ENCODE measurements at places on chromosomes 16 and 17.

GRCh38 chr17:1260086-1260769, 10.0 kb upstream of the BHLHA9 start:
- H3K27me3 ChIP-seq: peaks cover 3% of the 10 kb centered on the region
- no peak overlapping the region for H3K4me3 ChIP-seq
- H3K27ac ChIP-seq: no peak overlapping the region
- H3K36me3 ChIP-seq: no peaks in the 10 kb centered on the region
- DNase-seq: no peak
- H3K4me1 ChIP-seq: peaks cover 11% of the 10 kb centered on the region

GRCh38 chr16:35746281-35746962, 2287.0 kb downstream of the TP53TG3F start:
- H3K4me1 ChIP-seq: no peaks in the 10 kb centered on the region
- no peak for DNase-seq
- no peaks in the 10 kb centered on the region for H3K27me3 ChIP-seq
- H3K36me3 ChIP-seq: no peaks in the 10 kb centered on the region
- H3K27ac ChIP-seq: no peak overlapping the region

DNA sequence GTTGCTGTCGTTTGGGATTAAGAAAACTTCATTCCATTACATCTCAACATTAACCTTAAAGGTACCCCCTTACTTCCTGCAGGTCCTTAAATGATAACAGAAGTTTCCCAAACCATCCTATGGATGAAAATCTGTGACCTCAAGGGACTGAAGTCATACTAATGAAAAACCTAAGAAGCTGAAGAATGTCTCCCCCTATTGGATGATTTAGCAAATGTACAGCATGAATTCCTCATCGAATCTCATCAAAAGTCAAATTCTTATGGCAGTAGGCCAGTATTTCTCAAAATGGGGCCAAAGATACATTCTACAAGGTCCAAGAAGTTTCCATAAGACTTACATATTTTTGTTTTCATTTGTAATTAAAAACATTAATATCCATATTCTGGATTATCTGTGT, 13.5 kb downstream of the SCO1 start:
- H3K27ac ChIP-seq: no peak overlapping the region
- H3K4me3 ChIP-seq: no peak overlapping the region
- no peaks in the 10 kb centered on the region for H3K27me3 ChIP-seq
- peaks cover 63% of the 10 kb centered on the region for H3K36me3 ChIP-seq
- DNase-seq: no peak
- H3K4me1 ChIP-seq: no peaks in the 10 kb centered on the region

GRCh38 chr16:14193316-14193871, 122.3 kb downstream of the MRTFB start:
- H3K27me3 ChIP-seq: no peaks in the 10 kb centered on the region
- peaks cover 5% of the 10 kb centered on the region for H3K4me1 ChIP-seq
- peak; percentile 40 for DNase-seq
- peak overlapping the region; percentile 74 for H3K27ac ChIP-seq
- H3K4me3 ChIP-seq: peak overlapping the region; percentile 14

- no peaks in the 10 kb centered on the region for H3K27me3 ChIP-seq
- H3K36me3 ChIP-seq: no peaks in the 10 kb centered on the region
- H3K4me3 ChIP-seq: no peak overlapping the region
- no peak overlapping the region for H3K27ac ChIP-seq
- no peaks in the 10 kb centered on the region for H3K4me1 ChIP-seq
- no peak for DNase-seq
These were observed 15.5 kb upstream of the SALL1 start for GRCh38 chr16:51166541-51166940.

DNA sequence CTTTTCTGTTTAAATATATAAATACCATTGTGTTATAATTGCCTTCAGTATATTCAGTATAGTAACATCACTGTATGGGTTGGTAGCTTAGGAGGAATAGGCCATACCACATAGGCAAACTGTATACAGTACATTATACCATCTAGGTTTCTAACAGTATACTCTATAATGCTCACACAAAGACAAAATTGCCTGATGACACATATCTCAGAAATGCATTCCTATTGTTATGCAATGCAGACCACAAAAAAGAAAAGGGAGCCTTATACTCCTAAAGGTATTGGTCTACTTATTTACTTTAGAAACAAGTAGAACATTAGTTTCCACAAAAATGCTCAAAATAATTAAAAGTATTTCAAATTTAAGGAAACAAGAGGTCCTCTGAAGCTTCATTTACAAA, 47.9 kb downstream of the SETD6 start:
- no peak overlapping the region for H3K4me3 ChIP-seq
- peaks cover 65% of the 10 kb centered on the region for H3K36me3 ChIP-seq
- no peaks in the 10 kb centered on the region for H3K27me3 ChIP-seq

DNA sequence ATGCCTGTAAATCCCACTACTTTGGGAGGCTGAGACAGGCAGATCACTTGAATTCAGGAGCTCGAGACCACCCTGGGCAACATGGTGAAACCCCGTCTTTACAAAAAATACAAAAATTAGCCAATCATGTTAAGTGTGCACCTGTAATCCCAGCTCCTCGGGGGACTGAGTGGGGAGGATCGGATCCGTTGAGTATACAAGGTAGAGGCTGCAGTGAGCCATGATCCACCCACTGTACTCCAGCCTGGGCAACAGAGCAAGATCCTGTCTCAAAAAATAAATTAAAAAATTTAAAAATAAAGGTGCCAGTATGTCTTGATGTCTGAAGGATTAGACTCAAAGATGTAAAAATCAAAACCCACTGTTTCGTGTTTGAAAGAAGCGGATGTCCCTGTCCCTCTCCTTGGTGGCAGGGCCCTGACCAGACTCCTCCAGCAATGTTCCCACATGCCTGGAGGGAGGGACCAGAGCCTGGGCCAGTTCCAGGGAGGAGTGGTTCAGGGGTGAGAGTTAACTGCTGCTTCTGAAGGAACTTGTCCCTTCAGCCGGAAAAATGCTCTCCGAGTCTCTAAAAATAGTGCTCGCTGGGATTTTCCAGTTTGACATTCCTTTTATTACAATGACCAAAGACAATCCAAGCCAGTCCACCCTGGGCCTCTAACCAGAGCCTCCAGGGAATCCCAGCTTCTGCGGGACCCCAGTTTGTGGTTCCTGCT, 9.4 kb upstream of the CMTM4 start:
- DNase-seq: no peak
- no peaks in the 10 kb centered on the region for H3K4me1 ChIP-seq
- no peaks in the 10 kb centered on the region for H3K27me3 ChIP-seq

DNA sequence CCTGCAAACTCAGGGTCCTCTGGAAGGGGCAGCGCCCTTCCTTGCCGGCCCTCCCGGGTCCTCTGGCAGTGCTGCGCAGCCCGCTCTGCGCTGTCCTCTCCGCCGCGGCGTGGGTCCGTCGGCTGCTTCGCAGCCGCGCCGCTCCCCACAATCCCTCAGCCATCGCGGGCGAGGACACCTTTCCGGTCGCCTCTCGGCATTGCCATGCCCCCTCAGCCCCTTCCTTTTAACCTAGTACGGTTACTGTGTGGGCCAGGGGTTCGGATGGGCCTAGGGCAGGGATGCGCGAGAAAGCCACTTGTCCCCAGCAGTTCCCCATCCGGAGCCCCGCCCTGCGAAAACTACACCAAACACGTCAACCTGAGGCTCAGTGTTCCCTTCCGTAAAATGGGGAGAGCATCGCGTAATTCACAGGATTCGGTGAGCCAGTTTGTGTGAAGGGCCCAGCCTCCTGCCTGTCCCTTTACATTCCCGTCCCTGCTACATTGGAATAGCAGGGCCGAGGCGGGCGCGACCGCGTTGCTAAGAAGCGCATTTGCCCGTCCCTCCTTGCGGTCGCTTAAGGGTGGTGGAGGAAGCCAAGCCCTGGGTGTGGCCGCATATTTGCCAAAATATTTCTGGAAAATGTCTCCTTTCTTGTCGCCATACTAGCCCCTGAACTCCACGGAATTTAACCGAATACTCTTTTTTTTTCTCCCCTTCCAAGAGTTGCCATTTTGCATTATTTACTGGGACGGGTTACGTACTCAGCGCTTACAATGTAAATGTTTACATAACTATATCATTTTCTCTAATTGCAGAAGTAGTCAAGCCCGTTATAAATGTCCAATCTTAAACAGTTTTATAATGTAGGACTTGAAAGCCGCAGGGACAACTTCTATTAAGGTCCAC, 13.2 kb downstream of the COPZ2 start:
- no peaks in the 10 kb centered on the region for H3K36me3 ChIP-seq
- H3K4me1 ChIP-seq: peaks cover 26% of the 10 kb centered on the region

DNA sequence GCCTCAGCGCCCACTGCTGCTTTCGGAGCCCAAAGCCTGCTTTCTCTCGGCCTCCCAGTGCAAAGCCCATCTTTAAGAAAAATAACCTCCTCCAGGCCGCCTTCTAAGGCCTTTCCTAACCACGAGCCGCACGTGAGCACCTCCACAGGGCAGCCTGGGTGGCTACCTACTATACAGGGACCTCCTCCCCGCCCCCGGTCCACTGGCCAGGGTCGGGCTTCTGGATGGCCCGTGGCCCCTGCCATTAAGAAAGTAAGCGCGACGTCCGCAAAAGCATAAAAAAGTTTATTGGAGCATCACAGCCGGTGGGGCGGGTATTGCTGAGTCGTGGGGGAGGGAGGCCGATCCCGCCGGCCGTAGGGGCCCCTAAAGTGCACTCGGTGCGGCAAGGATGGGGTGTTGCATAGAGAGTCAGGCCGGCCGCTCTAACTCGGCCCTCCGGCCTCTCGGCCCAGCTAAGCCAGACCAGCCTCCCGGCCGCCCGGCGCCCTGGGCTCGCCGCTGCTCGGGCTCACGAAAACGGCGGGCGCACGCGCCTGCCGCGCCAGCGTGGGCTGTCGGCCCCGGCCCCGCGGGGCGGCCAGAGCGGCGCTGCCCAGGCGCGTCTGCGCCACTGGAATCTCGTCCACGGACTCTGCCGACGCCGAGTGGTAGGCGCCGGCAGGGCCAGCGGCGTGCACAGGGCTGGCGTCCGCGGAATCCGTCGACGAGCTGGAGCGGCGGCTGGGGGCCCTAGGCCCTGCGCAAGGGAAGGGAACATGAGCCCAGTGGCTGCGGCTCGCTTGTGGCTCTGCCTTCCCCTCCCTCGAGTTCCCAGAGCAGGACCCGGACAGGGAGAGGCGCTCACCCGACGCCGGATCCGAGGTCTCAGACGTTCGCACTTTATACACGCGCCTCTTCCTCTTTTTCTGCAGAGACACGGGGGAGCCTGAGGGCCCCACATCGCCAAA, 1.1 kb upstream of the TPPP3 start:
- no peak overlapping the region for H3K4me3 ChIP-seq
- H3K4me1 ChIP-seq: peaks cover 7% of the 10 kb centered on the region
- no peaks in the 10 kb centered on the region for H3K36me3 ChIP-seq
- no peak overlapping the region for H3K27ac ChIP-seq

DNA sequence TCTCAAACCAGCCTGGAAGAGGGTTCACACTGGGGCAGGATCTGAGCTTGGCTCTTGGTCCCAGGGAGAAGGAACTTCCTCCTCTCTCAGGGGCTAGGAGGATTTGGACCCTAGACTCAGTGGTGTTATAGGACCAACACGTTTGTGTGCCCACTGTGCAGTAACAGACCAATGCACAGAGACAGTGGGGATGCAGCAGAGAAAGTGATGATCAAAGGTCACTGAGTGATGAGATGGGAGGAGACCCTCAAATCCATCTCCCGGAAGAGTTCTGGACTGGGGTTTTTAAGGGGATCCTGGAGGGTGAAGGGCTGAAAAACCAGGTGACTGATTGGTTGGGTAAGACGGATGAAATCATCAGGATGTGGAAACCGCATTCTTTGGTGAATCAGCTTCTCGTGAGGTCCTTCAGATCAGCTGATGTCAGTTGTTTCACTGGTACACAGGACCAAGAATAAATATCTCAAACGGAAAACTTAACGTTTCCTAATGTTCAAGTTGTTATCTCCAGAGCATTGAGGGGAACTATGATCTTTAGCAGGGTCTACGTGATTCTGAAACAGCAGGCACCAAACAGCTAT, 3.3 kb upstream of the VAC14 start:
- no peaks in the 10 kb centered on the region for H3K36me3 ChIP-seq
- H3K4me1 ChIP-seq: peaks cover 11% of the 10 kb centered on the region
- no peak for DNase-seq

GRCh38 chr16:12661656-12662172, 142.0 kb downstream of the CPPED1 start:
- no peak for DNase-seq
- H3K27me3 ChIP-seq: no peaks in the 10 kb centered on the region
- no peak overlapping the region for H3K4me3 ChIP-seq
- no peak overlapping the region for H3K27ac ChIP-seq

GRCh38 chr17:59652119-59652518, 32.4 kb downstream of the CLTC start:
- H3K4me1 ChIP-seq: peaks cover 5% of the 10 kb centered on the region
- no peak for DNase-seq
- no peak overlapping the region for H3K27ac ChIP-seq

GRCh38 chr17:8753976-8754440, 4.3 kb downstream of the SPDYE4 start:
- no peak overlapping the region for H3K27ac ChIP-seq
- DNase-seq: no peak
- no peak overlapping the region for H3K4me3 ChIP-seq
- H3K4me1 ChIP-seq: no peaks in the 10 kb centered on the region

GRCh38 chr16:80691111-80691741, 113.2 kb downstream of the CDYL2 start:
- no peak for DNase-seq
- H3K4me3 ChIP-seq: no peak overlapping the region
- H3K27me3 ChIP-seq: no peaks in the 10 kb centered on the region
- no peaks in the 10 kb centered on the region for H3K36me3 ChIP-seq

DNA sequence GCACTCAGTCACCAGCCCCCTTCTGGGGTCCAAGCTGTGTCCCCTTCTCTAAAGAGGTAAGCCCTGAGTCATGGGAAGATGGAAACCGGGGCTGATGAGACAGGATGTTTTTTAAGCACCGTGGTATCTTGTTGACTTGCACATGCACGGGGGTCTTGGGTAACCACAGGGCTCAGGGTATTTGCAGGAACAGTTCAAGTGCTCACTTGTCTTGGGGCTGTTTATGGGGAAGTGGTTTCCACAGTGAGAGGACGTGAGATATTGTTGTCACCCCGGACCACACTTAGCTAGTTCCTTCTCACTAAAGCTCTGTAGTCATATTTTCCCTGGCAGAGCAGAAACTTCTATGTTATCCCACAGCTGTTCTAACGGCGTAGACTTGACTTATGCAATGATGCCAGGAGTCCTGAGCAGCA, 7.7 kb downstream of the CCL3L1 start:
- no peak overlapping the region for H3K27ac ChIP-seq
- H3K36me3 ChIP-seq: no peaks in the 10 kb centered on the region
- H3K27me3 ChIP-seq: no peaks in the 10 kb centered on the region
- H3K4me3 ChIP-seq: no peak overlapping the region
- no peak for DNase-seq

DNA sequence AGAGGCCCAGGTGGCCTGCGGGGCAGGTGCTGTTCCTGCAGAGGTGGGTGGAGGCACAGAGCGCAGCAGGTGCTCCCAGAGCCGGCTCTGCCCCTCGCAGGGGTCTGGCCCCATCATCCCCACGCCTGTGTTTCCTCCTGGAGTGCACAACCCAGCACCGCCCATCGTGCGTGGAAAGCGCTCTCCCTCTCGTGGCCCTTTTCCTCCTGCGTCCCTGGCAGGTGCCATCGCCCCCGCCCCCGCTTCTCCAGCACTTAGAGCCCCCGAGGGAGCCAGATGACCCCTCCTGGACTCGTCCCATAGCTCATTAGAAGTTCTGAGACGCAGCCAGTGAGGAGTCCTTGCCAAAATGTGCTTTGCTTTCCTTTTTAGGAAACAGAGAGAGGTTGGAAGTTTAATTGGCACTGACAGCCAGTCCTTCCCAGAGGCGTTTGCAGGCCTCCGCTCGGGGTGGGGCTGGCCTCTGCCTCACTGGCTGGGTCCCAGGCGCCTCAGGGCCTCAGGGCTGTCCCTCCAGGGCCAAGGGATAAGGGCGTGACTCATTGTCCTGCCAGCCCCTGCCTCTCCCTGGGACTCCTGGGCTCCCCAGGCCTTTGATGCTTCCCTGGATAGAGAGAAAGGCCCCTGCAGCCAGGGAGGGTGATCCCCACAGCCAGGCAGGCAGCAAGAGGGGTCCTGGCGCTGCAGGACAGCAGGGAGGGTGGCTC, 32.2 kb upstream of the CHMP6 start:
- DNase-seq: no peak
- H3K27me3 ChIP-seq: no peaks in the 10 kb centered on the region
- H3K27ac ChIP-seq: no peak overlapping the region
- peaks cover 74% of the 10 kb centered on the region for H3K36me3 ChIP-seq
